ENCODE measurements at places on chromosomes 3 and 15. TPM values are rescaled to one million over a fixed set of nuclear protein-coding genes. Genes with fewer than 3 reads are reported as not detected.

GRCh38 chr3:65814845-65815578 lies 223.7 kb downstream of the MAGI1 start:
- DNase-seq = no peak

DNA sequence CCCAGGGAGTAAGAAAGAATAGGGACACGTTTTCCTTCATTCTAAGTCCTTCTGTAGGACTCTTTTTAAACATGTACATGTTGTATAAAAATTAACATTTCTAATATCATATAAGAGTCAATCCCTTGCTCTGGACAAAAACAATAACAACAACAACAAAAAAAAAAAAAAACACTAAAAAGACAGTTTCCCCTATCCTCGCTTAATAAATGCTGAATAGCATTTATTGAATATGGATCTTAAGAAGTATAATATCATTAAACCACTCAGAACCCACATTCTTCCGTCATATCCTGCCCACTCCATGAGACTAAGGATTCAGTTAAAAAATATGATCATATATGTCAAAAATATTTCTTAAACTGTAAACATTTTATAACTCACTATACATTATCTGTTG lies 145.1 kb downstream of the AQP9 start:
- no peak for DNase-seq

Gene AHSG
- 0.52 TPM for total RNA-seq

DNA sequence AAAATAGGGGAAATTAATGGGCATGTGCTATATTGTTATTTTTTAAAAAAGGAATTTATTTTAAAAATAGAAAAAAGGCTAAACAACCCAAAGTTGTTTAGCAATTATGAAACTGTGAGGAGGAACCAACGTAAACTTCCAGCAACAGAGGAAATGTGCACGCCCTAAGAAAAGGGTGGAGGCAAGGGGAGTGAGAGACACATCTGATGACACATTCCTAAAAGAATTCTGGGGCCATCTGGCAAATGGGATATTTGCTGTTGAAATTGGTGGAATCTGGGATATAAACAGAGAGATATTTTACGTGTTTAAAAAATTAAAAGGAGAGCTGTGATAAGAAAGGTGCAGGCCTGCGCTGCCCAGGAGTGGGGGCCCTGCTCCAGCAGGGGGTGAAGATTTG lies 50.8 kb upstream of the MUC13 start:
- peak; percentile 18 for DNase-seq

DNA sequence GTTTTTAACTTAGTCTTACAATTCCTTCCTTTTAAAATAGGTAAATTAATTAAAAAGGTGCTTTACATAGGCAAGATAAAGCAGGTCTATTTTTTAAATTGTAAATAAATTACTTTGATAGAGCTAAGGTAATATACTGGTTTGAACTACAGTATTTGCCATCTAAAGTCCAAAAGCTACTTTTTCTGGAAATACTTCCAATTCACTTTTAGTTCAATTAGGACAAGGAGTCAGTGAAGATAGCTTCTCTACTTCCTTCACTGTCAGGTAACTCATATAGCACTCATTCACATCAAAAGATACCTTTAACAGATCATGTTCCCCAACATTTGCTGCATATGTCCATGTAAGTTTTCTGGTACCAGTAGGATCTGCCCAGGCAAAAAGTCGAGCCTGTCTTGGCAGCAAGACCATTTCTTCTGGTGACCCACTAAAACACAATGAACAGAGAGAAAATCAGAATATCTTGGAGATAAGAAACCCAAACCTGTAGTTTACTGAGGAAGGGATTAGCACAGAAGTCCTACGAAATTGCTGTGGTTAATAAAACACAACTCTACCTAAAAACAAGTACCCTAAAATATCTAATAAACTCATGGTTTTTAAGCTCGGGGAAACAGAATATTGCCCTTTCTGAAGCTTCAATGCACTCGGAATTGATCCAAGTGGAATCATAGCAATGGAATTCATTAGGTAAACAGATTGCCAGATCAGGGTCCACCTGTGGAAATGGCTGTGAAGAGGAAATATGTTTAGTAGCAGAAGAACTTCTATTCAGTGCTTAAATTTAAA lies 153.1 kb downstream of the VPS13C start:
- DNase-seq = peak; percentile 14

DNA sequence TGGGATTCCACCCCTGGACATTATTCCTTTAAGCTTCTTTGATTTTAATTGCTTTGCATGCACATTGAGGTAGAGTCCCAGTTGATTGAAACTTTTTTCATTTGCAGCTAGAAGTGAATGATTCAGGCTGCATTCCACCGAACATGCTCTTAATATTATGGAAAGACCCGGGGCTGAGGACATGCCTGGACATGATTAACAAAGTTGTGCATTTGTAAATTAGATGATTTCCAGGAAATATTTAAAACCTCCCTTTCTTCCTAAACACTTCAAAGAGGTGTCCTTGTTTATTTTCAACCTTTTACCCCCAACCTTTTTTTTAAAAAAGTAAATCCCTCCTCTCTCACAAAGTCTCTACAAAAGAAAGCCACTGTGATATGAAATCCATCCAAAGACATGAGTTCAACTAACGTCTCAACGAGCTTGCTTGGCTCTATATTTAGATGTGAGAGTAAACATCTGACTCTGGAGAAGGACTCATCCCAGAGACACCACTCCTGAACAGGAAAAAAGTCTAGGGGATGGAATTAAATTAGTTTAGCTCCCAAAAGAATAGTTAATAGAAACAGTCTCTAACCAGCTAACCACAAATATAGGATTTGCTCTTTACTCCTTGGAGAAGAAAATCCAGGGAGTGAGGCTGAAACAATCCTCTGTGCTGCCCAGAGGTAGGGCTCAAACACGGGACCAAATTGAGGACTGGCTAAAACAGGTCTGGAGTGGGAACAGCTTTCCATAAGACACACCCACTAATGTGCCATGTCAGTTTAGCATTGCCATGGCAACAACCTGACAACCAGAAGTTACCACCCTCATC lies 83.1 kb downstream of the XXYLT1 start:
- DNase-seq = peak; percentile 77

Gene LCMT2
- 9.5 TPM for total RNA-seq

DNA sequence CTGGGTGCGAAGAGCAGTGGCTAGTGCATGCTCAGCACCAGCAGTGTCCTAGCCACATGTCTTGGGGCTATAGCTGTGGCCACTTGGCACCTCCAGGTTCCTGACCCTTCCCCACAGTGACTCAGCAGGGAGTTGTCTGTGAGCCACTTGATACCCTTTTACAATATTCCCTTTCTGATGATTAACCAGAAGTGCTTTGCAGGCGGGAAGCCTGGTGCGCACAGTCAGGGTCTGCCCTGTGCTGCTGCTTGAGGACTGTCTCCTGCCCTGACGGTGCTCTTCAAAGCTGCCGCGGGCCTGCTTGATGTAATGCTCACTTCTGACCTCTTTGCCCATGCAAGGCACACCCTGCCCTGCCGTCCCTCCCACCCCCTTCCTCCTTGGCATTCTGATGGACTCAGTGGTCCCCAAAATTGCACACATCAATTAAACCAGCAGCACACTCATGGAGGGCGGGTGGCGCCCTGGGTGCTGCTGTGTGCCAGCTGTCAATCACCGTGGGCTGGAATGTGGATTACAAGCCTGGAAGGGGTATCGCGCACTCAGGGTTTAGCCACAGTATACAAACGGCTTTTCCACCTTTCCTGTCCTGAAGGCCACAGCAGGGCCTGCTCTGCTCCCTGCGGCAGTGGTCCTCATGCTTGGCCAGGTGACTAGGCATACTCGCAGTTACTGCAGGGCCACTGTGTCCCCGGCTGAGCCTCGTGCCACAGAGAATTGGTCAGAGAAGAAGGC lies 40.9 kb upstream of the PCSK6 start:
- DNase-seq = no peak

Gene FSD2
- total RNA-seq = under 0.01 TPM

GRCh38 chr15:99335508-99335907 lies 84.2 kb downstream of the LRRC28 start:
- no peak for DNase-seq

DNA sequence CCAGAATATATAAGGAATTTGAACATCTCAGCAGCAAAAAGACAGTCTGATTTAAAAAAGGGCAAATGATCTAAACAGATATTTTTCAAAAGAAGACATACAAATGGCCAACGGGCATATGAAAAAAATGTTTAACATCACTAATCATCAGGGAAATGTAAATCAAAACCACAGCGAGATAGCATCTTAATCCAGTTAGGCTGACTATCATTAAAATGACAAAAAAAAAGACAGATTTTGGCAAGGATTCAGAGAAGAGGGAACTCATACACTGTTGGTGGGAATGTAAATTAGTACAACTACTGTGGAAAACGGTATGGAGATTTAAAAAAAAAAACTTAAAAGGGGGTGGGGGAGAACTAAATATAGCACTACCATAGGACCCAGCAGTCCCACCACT lies 47.9 kb downstream of the RNF13 start:
- no peak for DNase-seq
